Kidney glomerular epithelial cell (primary cell): ENCODE measurements at places on chromosomes 3 and 15.
A peak's percentile ranks its signal among the peaks of the same experiment; 100 is the strongest.

DNA sequence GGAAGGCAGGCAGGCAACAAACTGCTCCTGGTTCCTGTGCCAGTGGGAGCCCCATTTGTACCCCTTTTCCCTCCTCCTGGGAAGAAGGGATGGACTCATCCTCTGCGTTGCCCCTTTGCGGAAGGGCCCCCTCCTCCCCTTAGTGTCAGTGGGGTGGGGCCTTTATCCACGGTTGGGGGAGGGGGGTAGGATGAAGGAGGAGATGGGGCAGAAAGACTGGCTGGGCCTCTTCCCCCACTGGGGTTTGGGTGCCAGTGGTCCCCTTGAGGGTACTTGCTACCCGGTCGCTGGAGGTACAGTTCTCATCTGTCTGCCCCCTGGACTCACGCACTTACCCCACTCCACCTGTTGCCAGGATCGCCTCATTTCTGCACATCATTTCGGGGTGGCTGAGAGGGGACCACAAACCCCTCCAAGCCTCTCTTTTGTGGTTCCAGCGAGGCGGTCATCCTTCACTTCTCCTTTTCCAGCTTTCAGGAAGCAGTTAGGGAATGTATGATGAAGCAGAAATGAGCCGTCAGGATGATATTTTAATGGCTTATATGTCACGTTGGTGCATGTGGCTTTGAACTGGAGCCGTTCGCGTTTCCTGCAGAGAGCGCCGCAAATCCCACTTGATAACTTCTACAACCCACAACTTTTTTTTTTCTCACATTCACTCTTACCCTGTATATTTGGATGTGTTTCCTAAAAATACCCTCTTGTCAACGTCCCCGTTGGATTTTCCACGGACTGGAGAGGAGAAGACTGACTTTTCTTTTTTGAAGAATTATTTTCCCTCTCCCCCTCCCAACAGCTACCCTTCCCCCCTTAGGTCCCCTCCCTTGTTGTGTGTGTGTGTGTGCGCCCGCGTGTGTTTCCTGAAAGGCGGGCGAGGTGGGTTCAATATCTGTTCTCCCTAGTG, at the start of gene ZIC4:
Gene ZIC4, minus strand, starts transcription at position 516 of the 904 bp plus-strand sequence. CDS start 3,746 bp downstream, outside the sequence.
- no peak for DNase-seq

GRCh38 chr15:83109532-83109931, 2.1 kb downstream of the TM6SF1 start:
- DNase-seq, result no peak

DNA sequence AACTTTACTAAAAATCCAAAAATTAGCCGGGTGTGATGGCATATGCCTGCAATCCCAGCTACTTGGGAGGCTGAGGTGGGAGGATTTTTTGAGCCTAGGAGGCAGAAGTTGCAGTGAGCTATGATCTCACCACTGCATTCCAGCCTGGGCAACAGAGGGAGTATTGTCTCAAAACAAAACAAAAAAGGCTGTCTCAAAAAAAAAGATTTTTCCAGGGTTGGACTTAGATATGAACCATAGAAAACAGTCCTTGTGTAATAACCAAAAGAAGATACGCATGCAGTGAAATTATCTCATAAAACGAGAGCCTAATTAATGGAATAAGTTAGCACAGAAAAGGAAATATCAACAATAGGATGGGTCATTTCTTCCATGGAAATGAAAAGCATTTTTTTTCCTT, 320.4 kb upstream of the RASGRP1 start:
- DNase-seq, result peak; percentile 51

- no peak for DNase-seq
Observed at GRCh38 chr3:128083980-128084674, 31.9 kb downstream of the SEC61A1 start.

GRCh38 chr3:185900228-185900627, 37.6 kb downstream of the TRA2B start:
- DNase-seq, result peak; percentile 92
